A673 (cell line): ENCODE measurements at places on chromosomes 2 and 18.

GRCh38 chr18:76205906-76206305 is 289.1 kb downstream of the ZNF516 start:
- DNase-seq = no peak

DNA sequence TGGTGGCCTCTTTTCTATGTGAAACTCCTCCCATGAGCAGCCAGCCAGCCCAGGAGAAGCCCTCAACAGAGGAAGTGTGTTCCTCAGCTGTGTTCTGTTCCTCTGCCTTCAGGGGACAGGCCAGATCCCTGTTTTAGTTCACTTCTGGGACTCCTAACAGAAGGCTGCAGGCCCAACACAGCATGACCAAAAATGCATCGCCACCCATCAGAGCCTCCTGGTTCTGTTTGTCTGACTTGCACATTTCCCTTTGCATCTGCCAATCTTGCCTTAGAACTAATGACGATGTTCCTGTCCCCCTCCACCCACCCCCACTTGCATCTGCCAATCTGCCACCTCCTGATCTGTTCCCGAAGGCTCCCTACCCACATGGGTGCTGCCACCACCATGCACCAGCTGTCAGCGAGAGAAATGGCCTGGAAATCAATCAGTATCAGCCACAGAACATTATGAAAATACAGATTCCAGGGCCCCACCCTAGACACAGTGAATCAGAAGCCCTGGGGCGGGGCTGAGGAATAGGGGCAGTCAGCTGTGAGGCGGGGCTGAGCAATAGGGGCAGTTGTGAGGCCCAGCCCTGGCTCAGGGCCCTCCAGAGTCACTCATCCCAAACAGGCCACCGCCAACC is 51.0 kb downstream of the FAM168B start:
- no peak for DNase-seq

- no peak for DNase-seq
Observed at GRCh38 chr2:221817878-221818277, 245.8 kb upstream of the EPHA4 start.

DNA sequence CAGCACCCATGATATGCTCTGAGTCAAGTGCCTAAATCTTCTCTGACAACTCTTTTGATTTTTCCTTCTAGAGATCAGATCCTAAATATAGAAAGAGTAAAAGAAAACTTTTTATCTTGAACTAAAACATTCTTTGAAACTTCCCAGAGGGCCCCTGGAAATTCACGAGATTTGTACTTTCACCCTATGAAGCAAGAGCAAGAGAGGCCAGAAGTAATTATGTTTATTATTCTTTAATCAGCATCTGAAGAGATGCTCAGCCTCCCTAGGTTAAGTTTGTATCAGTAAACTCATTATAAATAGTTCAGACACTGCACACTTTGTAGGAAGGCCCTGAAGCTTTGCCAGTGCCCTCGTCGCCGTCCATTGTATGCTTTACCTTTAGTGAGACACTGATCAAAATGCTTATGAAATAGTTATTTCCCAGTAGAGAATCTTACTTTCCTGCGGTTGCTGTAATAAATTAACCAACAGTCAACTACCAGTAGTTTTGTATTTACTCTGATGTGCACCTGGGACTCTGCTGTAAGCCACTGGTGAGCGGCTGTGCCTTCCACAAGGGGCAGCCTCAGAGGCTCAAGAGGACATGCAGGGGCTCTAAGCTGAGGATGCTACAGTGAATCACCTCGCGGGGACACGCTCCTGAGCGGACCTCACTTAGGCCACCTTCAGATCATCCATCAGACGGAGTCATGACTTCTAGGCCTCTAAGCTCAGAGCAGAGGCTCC is 71.9 kb downstream of the BIN1 start:
- no peak for DNase-seq

DNA sequence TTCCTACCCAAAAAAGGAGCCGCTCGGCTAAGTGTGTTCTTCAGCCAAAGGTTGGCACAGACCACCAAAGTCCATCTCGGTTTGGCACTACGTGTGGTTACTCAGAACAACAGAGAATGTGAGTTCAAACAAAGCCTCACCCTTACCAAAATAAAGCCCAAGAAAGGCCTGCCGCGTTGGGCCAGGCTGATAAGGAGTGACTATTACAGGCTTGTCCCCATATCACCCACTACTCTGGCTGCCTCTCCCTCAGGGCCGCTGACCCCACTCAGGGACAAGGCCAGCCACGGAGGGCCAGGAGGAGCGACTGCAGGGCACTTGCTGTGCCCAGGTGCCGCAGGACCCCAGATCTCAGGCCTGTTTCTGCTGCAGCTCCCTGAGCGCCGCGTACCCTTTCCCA is 13.8 kb downstream of the HS1BP3 start:
- DNase-seq = no peak

- no peak for DNase-seq
Observed at GRCh38 chr18:55136258-55136657, 177.0 kb upstream of the CCDC68 start.

- no peak for DNase-seq
Observed at GRCh38 chr18:35432565-35433001, 55.4 kb upstream of the ZNF396 start.

GRCh38 chr2:182920089-182920488 is 53.7 kb upstream of the FRZB start:
- no peak for DNase-seq

DNA sequence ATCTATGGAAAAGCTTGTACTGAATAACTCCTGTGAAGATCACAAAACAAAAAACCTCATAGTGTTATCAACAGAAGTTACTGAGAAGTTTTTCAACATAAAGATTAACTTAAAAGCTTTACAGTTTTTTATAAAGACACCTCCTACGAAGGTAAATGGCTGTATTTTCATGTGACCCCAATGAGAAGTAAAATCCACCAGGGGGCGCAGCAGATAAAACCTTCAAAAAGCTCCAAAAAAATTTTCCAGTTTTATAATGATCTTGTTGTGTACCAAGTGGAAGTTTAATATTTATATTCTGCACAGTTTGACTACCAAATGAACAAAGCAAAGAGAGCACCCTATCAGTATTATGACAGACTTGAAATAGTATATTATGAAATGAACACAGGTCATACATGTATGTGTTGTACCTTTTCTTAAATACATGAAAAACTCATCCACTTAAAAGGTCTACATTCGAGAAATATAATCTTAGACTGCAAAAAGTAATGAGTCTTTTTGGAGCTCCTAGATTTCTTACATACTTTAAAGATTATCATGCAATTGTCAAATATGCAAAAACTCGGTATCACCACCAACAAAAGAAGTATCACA is 38.5 kb downstream of the PNO1 start:
- DNase-seq = peak; percentile 75

- no peak for DNase-seq
Observed at GRCh38 chr18:28606686-28607085, 429.8 kb upstream of the CDH2 start.

DNA sequence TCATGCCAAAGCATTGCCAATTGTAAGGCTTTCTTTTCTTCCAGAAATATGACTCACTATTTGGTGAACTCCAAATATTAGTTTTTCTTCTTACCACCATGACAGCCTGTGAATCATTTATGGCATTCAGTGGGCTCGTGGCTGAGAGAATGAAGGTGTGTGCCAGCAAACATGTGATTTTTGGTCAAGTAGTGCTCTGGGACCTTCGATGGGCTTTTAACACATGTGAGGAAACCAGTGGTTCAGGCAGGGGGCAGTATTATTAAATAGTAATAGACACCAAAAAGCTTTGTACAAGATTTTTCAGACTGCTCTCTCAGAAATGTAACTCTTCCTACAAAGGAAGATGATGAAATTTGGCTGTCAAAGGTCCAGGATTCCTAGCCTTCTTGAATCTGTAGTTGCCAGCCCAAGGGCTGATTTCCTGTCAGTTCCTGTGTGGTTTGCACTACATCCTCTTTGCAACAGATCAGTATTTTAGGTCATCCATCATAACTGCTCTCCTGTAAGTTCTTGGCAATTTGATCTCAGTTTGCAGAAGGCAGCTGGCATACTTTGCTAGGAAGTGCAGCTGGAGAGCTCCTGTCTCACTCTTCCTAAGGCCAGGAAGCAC is 64.3 kb downstream of the BABAM2 start:
- peak; percentile 82 for DNase-seq

- DNase-seq = no peak
Observed at GRCh38 chr2:170883683-170884082, 45.4 kb upstream of the GORASP2 start.

DNA sequence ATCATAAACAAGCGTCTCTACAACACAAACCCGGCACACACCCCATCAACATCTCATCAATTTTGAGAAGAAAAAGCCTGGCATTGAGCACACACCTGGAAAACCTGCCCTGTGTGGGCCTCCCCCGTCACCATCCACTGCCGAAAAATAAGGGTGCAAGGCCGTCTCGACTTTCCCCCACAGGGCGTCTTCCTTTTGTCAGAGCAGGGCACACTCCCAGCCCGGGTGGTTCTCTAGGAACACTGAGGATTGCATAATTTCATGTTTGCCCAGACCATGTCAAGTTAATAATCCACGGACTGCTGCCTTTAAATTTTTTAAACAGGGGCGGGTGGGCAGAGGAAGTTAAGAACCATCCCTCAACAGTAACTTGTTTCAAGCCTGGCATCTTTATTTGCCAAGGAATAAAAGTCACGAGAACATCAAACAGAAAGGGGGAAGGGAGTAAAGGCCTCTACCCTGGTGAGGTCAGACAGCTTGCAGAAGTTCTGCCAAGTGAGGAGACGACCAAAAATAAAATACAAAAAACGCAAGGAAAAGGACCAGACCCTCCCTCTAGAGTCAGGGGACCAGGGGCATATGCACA is 2.1 kb downstream of the TFCP2L1 start:
- DNase-seq = no peak

GRCh38 chr2:20663196-20664070 is 3.5 kb upstream of the GDF7 start:
- DNase-seq = no peak

- no peak for DNase-seq
Observed at GRCh38 chr2:236550701-236551465, 18.7 kb upstream of the ACKR3 start.
